ENCODE measurements at places on chromosomes 12 and 14.

GRCh38 chr12:67750513-67751183 lies 102.1 kb downstream of the DYRK2 start:
- DNase-seq: no peak

GRCh38 chr14:68113343-68113930 lies 293.9 kb downstream of the RAD51B start:
- DNase-seq: no peak

- peak; percentile 26 for DNase-seq
These were observed 34.9 kb downstream of the EVL start for GRCh38 chr14:100100032-100100703.

GRCh38 chr12:97293541-97293940 lies 169.1 kb upstream of the RMST start:
- no peak for DNase-seq

DNA sequence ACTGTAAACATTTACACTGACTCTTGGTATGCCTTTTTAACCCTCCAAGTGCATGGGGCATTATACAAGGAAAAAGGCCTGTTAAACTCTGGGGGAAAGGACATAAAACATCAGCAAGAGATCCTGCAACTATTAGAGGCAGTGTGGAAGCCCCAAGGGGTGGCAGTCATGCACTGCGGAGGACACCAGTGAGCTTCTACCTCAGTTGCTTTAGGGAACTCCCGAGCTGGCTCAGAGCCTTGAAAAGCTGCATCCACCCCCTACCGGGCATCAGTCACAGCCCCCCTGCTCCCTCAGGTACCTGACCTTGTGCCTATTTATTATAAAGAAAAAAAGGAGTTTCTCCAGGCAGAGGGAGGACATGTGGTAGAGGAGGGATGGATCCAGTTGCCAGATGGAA lies 695.6 kb upstream of the LMO3 start:
- no peak for DNase-seq

DNA sequence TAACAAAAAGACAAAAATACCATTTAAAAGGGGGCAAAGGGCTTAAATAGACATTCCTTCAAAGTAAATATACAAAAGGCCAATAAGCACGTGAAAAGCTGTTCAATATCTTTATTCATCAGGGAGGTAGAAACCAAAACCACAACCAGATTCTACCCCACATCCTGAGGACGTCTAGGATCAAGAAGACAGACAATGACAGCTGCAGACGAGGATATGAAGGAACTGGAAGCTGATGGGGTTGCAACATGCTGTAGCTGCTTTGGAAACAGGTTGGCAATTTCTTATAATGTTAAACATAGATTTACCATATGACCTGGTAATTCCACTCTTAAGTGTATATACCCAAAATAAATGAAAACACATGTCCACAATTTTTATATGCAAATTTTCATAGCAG lies 85.1 kb upstream of the C14orf180 start:
- no peak for DNase-seq

GRCh38 chr14:51726166-51726899 lies 74.6 kb downstream of the FRMD6 start:
- no peak for DNase-seq

DNA sequence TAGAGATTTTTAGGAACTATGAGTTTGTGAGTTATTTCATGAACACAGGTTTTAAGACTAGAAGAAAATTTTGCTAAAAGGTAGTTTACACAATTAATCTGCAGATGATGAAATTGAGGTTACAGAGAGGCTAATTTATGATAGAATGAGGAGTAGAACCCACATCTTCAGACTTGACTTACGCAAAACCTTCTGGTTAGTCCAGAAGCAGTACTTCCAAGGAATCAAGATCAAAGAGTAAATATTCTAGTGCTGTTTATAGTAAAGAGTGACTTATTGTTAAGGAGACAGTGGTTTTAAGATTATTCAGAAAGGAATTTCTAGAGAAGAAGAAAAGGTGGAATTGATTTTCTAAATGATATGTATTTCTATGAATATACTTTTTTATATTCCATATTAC lies 10.6 kb upstream of the KITLG start:
- DNase-seq: no peak

DNA sequence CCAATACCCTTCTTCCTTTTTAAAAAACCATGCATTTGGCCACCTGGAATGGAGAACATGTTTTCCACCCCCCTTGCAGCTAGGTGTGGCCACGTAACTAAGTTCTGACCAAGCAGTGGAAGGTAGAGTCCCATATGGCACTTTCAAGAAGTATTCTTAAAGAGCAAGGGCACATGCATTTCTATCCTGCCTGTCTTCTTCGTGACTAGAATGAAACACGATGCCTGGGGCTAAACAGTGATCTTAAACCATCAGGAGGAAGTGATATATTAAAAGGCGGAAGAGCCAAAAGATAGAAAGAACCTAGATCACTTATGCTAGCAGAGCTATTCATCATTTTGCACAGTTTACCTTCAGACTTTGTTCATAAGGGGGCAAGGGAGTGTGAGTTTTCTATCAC lies 16.0 kb upstream of the DDX11 start:
- DNase-seq: no peak

GRCh38 chr12:107093417-107094182 lies at the start of gene CRY1:
TSS of gene CRY1 (minus strand) at chr12:107093549. CDS start at chr12:107092961, 588 bp downstream.
- DNase-seq: peak; percentile 97

DNA sequence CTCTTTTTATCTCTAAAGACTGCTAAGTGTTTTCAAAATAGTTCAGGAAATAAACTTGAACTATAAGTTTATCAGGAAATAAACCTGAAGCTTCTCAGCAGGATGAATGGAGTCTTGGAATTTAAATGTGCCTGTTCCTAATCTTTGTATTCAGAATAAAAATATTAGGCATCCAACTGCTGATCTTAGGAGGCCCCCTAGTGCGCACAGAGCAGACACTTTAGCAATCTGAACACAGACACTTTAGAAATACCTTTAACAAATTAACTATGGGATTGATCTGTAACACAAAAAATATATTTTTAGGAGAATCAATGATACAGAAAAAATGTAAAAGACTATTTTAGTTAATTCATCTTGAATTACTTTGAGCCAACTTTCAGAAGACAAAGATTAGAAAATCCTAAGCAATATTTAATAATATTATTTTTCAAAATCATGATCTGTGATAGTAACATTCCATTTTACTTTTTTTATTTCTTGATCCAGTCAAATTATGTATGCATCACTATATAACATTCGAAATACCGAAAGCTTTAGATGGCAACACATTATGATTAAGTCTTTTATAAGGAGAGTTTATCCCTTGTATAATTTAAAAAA lies 80.9 kb downstream of the SLC41A2 start:
- DNase-seq: no peak

DNA sequence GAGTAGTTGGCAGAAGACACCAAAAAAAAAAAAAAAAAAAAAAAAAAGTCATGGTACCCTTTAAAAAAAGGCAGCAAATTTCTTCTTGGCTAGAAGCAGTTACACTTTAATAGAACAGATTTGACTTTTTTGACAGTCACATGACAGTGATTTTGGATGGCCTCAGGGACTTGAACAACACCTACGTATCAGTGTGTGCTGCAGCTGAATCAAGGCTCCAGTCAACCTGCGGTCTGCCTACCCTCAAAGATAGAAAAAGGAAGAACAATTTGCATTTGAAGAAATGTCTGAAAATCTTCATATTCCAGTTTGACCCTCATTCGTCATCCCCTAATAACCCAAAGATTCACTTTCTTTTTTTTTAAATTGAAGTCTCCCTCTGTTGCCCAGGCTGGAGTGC lies 53.9 kb downstream of the MDM2 start:
- no peak for DNase-seq

DNA sequence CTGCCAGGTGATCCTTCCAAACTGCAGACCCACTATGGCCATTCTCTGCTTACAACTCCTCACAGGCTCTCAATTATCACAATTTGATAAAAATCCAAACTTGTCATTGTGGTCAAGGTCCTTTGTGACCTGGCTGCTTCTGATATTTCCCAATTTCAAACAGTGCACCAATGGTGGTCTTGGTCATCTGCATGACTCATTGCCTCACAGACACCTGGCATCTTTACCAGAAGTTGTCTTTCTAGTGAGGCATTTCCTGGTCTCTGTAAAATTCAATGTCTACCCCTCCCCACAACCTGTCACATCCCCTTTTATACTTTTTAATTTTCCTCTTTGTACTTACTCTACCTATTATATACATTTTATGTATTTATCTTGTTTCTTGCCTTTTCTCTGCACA lies 17.8 kb upstream of the PAPOLA start:
- no peak for DNase-seq

GRCh38 chr12:77032406-77032805 lies 33.0 kb downstream of the E2F7 start:
- no peak for DNase-seq
